ENCODE measurements at places on chromosomes 11 and 22.

- no peak for DNase-seq
Observed at GRCh38 chr11:34382532-34383276, 24.9 kb upstream of the ABTB2 start.

GRCh38 chr11:93099806-93100205 is 98.0 kb downstream of the SLC36A4 start:
- no peak for DNase-seq

GRCh38 chr22:32830957-32831356 is 29.5 kb downstream of the TIMP3 start:
- no peak for DNase-seq

DNA sequence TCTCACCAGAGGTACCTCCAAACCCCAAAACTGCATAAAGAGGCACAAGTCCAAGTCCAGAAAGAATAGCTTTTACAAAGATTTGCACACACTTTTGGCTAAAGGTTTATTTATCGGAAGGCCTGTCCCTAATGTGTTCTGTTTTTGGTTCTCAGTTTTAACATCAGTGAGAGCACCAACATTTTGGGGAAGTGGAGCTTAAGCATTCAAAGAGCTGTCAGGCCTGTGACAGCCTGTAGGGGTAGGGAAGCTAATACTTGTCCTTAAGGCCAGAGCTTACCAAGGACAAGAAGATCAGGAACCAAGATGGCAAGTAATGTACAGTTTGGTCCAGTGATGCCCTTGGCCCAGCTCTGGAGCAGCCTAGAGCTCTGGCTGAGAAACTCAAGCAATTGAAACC is 38.9 kb upstream of the SCUBE2 start:
- DNase-seq = no peak

DNA sequence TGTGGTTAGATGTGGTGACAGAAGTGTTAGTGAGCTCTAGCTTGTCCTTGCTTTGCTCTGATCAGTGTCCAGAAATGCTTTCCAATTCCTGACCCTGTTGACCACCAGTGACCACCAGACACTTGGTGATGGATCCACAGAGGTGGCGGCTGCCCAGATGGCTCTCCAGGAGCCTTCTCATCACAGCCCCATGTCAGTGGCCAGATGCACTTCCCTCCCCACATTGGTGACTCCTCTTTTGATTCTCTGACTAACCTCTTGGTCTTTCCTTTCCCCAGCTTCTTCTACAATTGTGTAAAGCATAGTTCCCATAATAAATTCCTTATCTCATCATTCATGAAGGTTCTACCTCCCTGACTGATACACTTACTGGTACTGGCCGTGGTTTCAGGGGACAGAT is 40.1 kb upstream of the CXCR5 start:
- no peak for DNase-seq

- no peak for DNase-seq
Observed at GRCh38 chr11:69202511-69203221, 46.9 kb downstream of the SMIM38 start.

GRCh38 chr11:64930340-64930739 is 5.4 kb downstream of the GPHA2 start:
- no peak for DNase-seq

GRCh38 chr11:67025750-67026149 is 2.8 kb downstream of the SYT12 start:
- DNase-seq = no peak

- DNase-seq = no peak
Observed at GRCh38 chr11:107011977-107012376, 6.3 kb downstream of the GUCY1A2 start.

- DNase-seq = no peak
Observed at GRCh38 chr22:28440592-28441390, 238.8 kb downstream of the TTC28 start.

DNA sequence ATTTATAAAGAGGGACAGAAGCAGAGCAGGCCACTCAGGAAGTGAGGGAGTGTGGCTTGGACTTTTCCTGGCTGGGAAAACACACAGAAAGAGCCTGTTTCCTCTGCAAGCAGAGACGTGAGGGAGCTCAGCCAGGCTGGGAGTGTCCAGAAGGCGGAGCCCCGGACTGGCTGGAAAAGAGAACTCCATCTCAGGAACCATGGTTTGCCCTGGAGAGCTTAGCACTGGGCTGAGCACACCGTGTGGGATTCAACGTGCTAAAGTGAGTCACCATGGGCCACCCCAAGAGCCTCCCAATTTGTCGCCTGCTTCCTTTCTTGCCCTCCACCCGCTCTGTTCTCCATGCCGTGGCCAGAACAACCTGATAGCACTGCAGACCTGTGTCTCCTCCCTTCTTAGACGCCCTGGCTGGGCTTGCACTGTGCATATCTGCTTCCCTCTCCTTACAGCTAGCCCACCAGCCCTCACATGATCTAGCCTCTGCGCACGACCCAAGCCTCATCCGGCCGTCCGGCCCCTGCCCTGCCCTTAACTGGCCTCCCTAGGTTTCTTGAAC is 51.8 kb downstream of the GALNT18 start:
- DNase-seq = no peak

- no peak for DNase-seq
Observed at GRCh38 chr11:115144014-115144413, 360.2 kb downstream of the CADM1 start.

Data from stimulated activated CD4-positive, alpha-beta T cell treated with anti-CD3 and anti-CD28 coated beads, Interleukin-2, amount 100 ng/mL, for 48 hours (primary cell).